AG08395 (cell line): ENCODE measurements at places on chromosomes 16 and 17.

DNA sequence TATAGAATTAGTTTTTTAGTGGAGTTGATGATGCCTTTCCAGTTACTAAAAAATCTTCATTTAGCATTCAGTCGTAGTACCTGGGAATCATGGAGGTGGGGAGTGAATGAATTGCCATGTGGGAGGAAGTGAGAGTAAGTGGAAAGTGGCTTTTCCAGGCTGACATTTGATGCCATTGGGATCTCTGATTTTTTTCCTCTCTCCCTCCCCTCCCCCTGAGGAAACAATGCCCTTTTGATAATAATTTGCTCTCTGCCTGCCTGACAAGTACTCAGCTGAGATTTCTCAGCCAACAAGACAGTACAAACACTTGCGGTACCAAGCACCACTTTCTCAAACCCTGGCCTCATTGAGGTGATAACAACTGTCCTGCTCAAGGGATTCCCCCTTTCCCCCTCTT, 2.2 kb downstream of the UBE2Z start:
- no peak for DNase-seq

DNA sequence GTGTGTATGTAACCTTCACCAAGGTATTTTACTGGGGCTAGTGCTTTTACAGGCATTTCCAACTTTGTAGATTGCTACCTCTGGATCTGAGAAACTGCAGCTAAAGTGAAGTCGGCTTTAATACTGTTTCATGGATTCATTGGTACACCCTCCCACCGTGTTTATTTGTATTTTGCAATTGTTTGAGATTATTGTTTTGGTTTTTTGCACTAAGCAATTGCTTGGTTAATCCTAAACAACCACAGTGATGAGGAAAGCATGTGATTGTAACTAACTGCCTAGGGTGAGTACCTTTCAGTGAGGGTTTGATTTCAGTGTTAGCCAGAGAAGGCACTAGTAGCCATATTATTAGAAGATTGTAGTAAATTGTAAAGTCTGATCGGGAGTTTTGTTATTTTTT, 3.3 kb downstream of the LUC7L3 start:
- no peak for DNase-seq

DNA sequence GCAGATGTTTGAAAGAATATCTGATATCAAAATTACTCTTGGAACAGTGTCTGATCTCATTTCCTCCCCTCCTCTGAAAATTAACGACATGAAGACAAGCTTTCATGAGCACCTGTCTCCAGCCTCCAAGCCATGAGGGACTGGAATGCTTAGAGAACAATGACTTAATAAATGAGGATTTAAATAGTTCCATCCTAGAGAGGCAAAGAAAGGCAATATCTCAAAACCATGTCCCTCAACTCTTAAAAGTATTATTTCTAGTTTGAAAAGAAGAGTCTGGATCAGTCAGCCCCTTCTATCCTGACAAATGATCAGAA, 137.5 kb downstream of the ANKFN1 start:
- no peak for DNase-seq

DNA sequence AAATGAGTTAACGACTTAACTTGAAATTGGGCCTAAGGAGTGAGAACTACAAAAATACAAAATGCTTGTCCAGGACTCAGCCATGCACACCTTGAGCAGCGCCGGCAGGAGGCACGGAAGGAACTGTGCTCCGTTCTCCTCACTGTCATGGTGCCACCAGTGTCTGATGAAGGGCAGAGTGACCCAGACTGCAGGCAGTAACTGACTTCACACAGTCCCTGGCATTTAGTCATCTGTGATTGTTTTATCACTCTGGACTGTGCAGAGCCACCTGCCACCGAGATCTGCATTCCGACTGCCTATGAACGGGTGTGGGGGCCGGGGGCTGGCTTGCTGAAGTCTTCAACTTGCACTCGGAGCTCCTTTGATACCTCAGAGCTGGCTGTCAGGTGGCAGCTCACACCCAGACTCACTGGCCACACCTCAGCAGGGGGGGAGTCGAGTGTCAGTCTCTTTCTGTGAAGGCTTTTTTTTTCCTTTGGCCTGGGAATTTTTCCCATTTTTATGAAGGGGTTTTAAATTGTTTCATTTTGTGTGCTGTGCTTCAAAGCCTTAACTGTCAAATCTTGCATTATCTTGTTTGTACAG, 20.2 kb upstream of the ENDOV start:
- no peak for DNase-seq

GRCh38 chr16:684961-685696, 995 bp upstream of the JMJD8 start:
- DNase-seq = no peak

DNA sequence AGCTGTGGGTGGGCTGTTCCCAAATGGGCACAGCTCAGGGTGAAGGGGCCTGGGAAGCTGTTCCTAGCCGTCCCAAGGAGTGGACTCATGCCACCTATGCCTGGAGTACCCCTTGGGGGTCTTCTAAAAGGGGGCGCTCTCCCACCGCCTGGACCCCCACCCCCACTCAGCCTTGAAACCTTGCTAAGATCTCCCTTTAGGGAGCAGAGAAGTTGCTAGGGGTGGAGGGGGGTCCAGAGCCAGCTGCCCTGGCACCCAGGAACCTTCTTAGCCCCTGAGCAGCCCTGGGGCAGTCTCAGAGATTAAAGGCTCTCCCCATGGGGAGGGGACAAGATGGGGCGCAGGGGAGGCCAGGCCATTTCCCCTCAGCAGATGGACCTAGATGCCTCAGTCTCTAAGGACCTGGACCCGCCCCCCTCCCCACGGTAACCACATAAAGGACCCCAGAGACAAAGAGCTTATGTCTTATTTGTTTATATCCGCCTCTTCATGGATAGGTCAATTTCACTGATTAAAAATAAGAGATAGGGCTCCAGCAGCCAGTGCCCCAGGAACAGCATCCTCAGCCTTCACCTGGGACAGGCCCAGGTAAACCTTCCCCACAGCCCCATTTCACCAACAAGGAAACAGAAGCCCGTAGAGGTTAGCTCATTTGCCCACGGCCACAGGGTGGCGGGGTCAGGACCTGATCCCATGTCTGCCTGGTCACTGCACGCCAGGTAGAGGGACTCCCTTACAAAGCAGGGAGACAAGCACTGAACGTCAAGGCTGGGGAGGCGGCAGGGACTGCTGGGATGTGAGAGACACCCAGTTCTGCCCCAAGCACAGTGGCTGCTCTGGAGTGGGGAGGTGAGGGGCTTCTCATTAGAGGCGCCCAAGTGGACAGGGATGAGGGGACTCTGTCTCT, 3.4 kb downstream of the MTSS2 start:
- no peak for DNase-seq

DNA sequence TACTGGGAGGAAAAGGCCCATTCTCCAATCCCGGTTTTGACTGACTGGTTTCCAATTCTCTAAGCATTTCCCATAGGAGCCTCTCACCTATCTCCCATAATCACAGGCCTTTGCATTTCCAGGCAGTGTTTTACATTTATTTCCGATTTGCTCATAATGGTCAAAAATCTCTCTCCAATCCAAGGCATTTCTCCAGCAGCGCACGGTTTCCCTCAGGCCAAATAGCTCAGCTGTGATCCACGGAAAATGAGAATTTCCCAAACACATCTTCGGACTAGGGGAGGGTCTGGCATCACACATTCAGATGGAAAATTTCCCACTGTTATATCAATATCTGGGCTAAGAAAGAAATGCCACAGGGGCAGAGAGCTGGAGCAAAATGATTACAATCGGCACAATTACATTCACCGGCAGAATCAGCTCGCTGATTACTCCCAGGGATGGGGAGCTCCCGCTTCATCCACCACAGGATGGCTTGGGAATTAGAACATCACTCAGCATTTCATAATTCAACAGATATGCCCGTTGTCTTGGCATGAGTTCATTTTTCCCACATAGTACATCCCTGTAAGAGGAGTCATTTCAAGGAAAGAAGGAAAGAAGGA, 6.7 kb downstream of the PIPOX start:
- DNase-seq = no peak

DNA sequence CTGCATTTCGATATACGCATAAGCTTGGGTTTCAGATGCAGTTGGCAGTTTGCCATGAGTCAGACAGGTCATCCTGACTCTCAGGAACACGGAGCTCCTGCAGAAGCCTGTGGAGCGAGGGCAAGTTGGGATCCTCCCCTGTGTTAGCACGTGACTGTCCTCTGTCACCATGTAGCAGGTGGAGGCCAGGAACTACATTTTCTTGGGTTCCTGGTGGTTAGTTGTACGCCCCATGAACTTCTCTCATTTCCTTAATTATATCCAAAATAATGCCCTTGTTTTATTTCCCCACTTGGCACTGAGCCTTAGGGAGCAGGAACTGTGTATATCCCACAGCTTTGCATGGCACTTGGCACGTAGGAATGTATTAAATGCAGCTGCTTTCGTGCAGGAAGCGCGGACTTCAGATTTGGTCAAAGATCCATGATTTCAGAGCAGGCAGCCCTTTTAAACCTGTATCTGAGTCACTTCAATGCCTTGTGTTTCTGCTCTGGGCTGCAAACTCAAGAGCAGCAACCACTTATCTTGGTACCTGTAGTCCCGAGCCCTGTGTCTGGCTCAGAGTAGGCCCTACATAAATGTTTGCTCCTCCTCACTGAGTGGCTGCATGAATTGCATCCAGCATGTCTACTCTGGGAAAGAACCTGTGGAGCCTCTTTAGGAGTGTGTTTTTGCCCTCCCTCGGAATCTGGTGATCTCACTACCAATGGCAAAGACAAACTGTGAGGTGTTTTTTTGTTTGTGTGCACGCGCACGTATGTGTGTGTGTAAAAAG, 428.4 kb downstream of the MAF start:
- no peak for DNase-seq

DNA sequence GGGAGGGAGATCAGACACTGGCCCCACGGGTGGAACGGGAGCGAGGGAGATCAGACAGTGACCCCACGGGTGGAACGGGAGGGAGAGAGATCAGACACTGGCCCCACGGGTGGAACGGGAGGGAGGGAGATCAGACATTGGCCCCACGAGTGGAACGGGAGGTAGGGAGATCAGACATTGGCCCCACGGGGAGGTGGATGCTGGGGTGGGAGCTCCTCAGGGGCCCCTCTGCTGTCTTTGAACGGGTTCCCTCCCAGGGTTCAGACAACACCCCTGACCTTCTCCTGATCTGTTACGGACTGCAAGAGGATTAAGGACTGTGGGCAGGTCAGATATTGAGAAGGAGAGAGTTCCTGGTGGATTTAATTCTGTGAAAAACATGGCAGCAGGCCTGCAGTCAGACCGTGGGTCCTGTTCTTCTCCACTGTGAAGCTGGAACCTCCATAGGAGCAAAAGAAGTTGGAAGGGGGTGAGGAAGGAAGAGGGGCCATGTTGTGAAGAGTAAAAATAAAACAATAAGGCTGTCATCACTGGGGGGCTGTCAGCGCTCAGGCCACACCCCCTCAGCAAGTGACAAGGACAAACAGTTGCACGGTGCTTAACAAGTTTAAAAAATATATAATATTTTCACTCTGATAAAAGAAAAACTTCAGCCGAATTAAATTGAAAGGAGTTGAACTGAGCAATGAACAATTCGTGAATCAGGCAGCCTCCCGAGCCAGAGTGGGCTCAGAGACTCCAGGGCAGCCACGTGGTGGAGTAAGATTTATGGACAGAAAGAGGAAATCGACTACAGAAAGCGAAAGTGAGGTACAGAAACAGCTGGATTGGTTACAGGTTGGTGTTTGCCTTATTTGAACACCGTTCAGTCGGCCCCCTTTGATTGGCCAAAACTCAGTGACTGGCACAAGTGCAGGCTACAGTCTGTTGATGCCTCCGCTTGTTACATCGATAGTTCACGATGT, 348.7 kb upstream of the TNRC6C start:
- DNase-seq = no peak

- DNase-seq = peak; percentile 95
Measured at GRCh38 chr16:2009791-2010510, at the start of gene ZNF598. Gene ZNF598, minus strand, starts transcription at chr16:2009821.

GRCh38 chr16:64534180-64534780, 587.6 kb downstream of the CDH11 start:
- no peak for DNase-seq

DNA sequence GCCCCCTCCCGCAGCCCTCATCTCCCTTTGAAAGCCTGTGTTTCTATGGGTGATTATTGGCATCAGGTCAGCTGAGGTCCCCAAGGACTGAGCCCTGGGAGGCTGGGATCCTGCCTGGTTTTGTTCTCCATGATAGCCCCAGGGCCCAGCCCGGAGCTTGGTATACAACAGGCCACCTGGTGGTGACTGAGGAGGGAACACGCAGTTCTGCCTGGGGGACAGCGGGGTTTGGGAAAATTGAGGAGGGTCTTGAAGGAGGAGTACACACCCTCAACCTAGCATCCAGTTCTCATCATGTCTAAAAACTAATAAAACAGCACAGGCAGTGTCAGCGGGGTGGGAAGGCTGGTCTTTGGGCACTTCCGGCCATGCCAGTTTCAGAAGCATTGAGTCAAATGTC, 335.1 kb downstream of the CPPED1 start:
- DNase-seq = no peak

DNA sequence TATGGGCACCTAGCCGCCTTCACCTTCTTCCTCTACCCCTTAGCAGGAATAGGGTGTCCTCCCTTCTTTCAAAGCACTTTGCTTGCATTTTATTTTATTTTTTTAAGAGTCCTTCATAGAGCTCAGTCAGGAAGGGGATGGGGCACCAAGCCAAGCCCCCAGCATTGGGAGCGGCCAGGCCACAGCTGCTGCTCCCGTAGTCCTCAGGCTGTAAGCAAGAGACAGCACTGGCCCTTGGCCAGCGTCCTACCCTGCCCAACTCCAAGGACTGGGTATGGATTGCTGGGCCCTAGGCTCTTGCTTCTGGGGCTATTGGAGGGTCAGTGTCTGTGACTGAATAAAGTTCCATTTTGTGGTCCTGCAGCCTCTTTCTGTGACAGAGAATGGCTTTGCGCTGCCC, 4.6 kb downstream of the TMUB2 start:
- DNase-seq = no peak

DNA sequence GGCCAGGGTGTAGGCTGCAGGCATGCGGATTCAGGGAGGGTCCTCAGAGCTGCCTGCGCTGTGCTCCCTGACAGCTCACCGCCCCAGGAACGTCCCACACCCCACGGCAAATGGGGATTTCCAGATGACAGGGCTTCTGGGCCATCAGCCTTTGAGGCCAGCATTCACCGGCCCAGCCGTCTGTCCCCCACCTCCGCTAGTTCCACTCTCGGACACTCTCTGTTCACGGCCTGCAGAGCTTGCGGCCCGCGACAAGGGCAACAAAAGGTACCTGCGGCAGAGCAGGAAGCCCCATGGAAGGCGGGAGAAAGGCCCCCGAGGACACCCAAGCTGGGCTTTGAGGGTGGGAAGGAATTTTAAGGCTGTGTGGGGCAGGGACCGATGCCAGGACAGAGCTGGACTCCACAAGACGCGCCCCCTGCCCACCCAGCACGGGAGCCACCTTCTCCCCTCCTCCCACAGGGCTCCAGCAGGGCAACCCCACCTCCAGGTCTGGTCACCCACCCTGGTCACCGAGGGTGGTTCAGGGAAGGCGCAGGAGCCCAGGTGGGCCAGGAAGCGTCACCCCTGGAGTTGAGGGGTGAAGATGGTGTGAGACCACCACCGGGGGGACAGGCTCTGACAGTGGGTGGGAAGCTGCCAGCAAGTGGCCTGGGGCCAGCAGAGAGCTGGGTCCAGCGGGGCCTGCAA, 5.6 kb upstream of the CYBA start:
- no peak for DNase-seq

- DNase-seq = no peak
Measured at GRCh38 chr17:50922107-50922506, 56.0 kb upstream of the TOB1 start.

GRCh38 chr16:68076560-68076959, 8.6 kb upstream of the NFATC3 start:
- DNase-seq = no peak
